ENCODE measurements at places on chromosomes 11 and 22. TPM values are rescaled to one million over a fixed set of nuclear protein-coding genes. Genes with fewer than 3 reads are reported as not detected.
A peak's percentile ranks its signal among the peaks of the same experiment; 100 is the strongest.

DNA sequence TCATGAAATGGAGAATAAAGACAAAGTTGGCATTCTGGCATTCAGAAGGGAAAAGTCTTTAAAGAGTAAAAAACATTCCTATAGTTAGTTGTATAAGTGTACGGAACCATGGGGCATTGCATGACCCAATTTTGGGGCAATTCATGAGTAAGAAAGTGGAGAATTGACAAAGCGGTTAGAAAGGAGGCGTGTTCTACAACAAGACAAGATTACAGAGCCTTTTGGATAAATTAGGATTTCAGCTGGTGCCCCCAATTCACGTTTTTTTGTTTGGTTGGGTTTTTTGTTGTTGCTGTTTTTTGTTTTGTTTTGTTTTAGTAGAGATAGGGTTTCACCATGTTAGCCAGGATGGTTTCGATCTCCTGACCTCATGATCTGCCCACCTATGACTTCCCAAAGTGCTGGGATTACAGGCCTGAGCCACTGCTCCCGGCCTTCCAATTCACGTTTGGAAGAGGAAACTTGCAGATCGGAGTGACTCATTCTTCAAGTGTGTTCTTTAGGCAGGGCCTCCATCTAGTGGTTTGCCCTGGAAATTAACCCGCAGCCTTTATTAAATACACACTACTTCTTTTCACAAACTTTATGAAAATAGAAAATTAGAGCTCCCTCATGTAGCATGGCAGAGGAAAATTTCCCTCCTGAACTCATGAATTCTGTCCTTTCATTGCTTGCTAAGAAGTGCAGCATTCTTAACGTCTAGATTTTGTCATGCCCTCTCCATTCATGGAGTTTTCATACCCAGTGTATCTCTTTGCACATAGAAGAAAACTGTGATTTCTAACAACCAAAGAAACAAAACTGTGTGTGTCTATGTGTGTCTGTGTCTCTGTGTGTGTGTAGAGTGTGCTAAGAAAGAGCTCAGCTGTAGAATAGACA lies 118.1 kb downstream of the BBOX1 start:
- DNase-seq = no peak

The LDHAL6A gene
- not detected for total RNA-seq

GRCh38 chr11:128415539-128415938 lies 171.8 kb downstream of the ETS1 start:
- DNase-seq = no peak

DNA sequence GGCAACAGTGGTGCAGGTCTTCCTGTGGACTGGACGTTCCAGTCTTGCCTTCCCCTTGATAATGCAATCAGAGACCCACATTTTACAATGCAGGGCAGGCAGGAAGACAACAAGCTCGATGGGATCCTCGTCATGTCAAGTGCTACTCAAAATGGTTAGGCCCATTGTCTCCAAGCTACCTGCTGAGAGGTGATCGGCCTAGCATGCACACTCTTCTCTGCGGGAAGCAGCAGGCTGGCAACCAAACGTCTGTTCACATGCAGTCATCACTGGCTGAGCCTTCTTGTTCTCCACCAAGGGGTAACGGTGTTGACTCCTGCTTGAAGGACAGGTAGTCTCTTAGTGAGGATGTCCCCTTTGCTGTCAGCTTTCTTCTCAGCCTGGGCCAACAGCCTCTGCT lies 25.5 kb upstream of the CD82 start:
- no peak for DNase-seq

The RIMBP3C gene
- 0.18 TPM for total RNA-seq

The RASL10A gene
- 0.52 TPM for total RNA-seq

The FRMD8 gene
- total RNA-seq = 39.8 TPM

GRCh38 chr11:66707486-66707885 lies 21.5 kb downstream of the SPTBN2 start:
- DNase-seq = no peak

- DNase-seq = no peak
Measured at GRCh38 chr11:36274414-36274813, 14.8 kb downstream of the COMMD9 start.

DNA sequence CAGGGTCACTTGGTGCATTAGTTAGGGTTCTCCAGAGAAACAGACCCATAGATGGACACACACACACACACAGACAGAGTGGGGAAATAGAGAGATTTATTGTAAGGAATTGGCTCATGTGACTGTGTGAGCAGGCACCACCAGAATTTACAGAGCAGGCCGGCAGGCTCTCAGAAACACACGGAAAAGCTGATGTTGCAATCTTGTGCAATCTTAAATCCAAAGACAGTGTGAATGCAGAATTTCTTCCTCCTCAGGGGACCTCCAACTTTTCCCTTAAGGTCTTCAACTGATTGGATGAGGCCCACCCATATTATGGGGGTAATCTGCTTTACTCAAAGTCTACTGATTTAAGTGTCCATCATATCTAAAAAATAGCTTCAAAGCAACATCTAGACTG lies 49.8 kb downstream of the APIP start:
- DNase-seq = no peak

DNA sequence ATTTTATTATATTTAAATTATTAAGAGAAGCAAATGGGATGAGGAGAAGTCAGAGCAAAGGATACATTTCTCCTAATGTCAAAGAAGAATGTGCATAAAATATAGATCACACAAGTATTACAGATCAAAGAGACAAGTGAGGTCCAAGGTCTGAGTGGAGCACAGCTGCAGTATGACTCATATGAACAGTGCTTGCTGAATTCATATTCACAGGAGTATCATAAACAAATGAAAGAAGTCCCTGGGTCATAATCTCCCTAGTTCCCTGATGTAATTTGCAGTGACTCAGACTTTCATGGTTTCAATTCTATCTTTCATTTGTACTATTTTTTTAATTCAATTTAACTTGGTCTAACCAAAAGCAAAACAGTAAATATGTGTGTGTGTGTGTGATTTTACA lies 499.0 kb upstream of the CCDC179 start:
- DNase-seq = no peak

DNA sequence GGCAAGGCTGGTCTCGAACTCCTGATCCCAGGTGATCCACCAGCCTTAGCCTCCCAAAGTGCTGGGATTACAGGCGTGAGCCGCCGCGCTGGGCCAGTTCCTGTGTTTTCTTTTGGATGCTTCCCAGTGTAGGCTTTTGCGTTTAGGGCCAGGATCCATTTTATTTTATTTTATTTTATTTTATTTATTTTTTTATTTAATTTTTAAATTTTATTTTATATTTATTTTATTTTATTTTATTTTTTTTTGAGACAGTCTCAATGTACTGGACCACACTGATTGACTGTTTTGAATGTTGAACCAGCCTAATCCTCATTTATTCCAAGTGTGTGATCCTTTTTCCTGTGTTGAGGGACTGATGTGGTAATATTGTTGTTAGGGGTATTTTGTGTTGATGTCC lies 8.4 kb downstream of the EPS8L2 start:
- no peak for DNase-seq

- no peak for DNase-seq
Measured at GRCh38 chr11:46930089-46930488, 6.5 kb upstream of the CSTPP1 start.

DNA sequence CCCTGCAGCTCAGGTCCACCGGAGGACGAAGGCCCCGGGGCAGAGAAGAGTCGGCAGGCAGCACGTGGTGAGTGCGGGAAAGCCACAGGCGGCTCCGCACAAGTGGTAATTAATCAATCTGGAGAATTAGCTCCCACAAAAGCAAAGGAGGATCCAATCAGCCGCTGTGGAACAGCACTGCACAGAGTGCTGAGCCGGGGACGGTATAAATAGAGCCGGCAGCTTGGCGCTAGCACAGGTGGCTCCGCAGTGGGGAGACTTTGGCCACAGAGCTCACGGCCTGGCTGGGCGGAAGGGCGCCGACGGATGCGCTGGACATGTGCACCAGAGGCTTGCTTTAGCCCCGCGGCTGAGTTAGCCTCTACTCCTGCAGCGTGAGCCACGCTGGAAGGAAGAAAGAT lies 48.9 kb downstream of the IGSF9B start:
- no peak for DNase-seq

- DNase-seq = no peak
Measured at GRCh38 chr11:119000906-119001305, 3.0 kb downstream of the CENATAC start.

DNA sequence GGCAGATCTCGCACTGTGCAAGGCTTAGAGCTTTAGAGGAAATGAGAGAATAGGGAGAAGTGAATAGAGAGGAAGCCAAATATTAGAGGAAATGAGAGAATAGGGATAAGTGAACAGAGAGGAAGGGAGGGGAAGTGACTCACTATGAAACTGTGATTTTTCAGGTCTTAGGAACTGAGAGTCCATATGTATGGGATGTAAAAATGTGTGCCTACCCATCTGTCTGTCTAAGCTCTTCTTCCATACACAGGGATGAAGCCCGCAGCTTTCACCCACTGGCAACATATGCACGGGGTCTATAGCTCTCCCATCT lies 6.4 kb upstream of the CCDC86 start:
- DNase-seq = no peak

- DNase-seq = no peak
Measured at GRCh38 chr11:60129853-60130252, 41.4 kb downstream of the MS4A2 start.

DNA sequence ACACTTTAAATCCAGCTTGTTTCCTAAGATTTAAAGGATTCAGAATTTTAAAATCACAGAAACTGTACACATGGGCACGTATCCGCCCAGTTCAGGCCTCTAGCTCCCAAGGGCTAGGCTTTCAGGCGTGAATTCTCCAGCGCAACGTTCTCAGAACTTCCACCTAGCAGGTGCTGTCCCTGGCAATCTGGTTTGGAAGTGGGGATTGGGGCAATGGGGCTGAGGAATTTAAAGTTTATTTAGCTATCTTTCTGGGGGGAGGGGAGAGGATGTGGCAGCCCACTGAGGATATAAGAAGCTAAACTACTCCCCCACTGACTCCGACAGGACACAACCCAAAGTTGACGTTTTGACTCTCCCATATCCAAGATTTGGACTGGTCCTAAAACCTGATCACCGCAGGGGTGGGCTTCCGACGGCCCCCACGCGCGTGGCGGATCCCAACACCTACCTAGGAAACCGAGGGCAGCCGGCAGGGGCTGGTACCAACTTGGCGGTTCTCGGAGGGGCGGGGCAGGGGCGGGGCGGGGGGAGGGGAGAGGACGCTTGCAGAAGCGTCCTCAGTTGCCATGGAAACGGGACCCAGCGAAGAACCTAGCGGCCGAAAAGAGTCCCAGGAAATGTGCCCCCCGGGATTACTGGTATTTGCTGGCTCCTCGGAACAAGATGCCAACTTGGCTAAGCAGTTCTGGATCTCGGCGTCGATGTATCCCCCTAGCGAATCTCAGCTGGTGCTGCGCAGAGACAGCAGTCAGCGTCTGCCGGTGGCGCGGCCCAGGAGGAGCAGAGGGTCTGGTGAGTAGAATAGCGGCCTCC lies at the start of gene HOATZ:
Gene HOATZ (plus strand): TSS at position 563 of the 816 bp plus-strand sequence. CDS start 7 bp downstream, at position 570.
- no peak for DNase-seq

GRCh38 chr11:63858628-63859550 lies 20.0 kb downstream of the MARK2 start:
- no peak for DNase-seq

GRCh38 chr11:34098813-34099212 lies 6.6 kb upstream of the NAT10 start:
- no peak for DNase-seq

DNA sequence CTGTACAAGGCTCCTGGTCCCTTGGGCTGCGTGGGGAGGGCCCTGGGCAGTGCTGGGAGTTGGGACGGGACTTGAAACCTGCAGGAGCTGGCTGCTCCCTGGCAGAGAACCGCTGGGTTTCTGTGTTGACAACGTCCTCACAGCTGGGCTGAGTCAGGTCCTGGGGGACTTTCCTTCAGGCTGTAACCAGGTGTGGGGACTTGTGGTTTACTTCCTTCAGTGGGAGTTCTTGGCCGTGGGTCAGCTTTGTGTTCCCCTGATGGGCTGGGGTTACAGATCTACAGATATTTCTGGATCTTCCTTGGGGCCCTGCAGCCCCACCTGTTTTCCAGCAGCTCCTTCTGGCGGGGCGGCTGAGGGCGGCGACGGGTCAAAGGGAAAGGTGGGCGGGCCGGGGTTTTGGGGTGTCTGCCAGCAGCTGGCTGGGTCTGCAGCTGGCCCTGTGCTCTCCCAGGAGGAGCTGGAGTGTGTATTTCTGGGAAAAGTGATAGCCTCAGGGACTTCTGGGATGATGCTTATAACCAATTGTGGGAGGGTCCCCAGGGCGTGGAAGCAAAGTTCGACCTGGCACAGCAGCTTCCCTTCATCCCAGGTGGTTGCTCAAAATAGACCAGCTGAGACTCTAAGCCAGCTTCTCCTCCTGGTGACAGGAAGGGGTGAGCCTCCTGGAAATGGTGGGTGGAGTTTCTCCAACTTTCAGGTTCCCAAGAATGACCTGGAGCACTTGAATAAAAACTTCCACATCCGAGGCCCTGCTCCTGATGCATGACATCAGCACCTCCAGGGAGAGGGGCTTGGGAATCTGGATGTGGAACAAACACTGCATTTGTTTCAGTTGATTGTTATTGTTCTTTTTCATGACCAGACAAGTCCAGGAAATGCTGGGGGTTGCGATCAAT lies 19.1 kb downstream of the ST14 start:
- no peak for DNase-seq

- DNase-seq = peak; percentile 14
Measured at GRCh38 chr11:88179141-88179540, 3.9 kb upstream of the RAB38 start.

DNA sequence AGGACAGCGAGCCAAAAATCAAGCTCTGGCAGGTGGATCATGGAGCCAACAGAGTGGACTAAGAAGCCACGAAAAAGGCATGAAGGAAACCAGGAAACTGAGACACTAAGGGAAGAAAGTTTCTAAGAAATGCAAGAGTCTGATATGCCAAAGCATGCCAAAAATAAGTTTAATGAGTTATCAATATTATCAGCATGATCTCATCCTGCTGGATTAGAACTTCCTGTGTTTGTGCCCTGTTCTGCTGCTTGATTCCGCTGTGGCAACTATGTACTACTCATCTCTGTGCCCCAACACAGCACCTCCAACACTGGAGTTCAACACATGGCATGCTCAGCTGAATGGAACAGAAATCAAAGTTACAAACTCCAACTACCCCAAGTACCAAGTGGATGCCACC lies 10.8 kb downstream of the SNX19 start:
- DNase-seq = no peak

DNA sequence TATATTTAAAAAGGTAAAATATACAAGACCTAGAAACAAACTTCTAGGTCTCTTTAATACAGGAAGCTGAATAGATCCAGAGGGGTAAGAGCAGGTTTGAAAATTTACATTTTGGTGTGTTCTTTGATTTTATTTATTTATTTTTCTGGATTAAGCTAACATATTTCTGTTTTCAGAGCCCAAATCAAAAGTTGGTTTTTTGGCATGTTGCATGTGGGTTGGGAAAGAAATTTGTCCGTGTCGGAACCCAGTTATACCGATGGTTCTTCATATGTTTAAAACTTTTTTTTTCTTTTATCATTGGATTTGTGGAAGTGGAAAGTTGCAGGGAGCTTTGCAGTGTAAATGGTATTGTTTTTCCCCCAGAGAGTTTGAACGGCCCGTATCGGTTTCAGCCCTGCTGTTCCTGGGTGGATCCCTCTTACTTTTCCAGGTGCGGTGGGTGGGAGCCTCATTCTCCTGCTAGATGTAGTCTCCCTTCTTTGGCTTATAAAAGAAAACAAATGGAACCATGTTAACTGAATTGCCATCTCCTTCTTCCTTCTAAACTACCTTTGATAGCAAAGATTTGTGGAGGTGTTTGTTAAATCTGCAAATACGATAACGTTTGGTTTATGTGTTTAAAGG lies 746 bp downstream of the CTNND1 start:
- no peak for DNase-seq

The GP1BB gene
- not detected for total RNA-seq
